NCI-H2227 treated with DMSO at 0.1 percent for 48 hours (cell line): ENCODE measurements at places on chromosomes 3 and 15.

- no peak for DNase-seq
Observed at GRCh38 chr3:8734908-8735307, 1.3 kb downstream of the CAV3 start.

- DNase-seq = no peak
Observed at GRCh38 chr3:70112751-70113150, 113.2 kb downstream of the SAMMSON start.

DNA sequence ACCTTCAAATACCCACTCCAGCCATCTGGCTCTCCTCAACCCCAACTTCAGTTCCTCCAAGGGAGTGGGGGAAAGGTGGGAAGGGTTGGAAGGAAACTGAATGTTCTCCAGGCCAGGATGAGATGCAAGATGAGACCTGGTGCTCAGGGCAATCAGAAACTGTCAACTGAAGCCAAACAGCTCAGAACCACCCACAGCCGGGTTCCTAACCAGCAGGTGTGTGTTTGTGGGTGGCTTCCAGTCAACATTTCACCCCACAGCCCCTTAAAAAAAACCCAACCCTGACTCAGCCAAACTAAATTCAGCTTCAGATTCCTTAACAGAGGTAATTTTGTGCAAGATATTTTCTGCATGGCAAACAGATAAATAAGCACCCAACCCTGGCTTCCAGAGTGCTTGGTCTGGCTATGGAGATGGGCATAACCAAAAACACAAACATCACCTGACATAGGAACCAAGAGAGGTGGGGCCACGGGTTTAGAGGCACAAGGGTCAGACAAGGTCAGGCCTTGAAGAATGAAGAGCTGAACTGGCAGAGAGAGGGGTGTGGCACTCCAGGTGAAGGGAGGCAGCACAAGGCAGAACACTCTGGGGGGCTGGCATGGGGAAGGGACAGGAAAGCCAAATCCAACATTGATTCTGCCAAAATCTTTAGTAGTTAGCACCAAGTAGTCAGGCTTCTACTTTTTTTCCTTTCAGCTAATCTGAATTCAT lies 34.7 kb downstream of the ZNF445 start:
- DNase-seq = no peak

- DNase-seq = no peak
Observed at GRCh38 chr15:66846811-66847210, 144.8 kb downstream of the SMAD6 start.

GRCh38 chr3:133812872-133813271 lies 7.3 kb downstream of the SRPRB start:
- no peak for DNase-seq

- DNase-seq = no peak
Observed at GRCh38 chr3:173865900-173866498, 468.5 kb downstream of the NLGN1 start.
